ENCODE measurements at places on chromosomes 3 and 15.

DNA sequence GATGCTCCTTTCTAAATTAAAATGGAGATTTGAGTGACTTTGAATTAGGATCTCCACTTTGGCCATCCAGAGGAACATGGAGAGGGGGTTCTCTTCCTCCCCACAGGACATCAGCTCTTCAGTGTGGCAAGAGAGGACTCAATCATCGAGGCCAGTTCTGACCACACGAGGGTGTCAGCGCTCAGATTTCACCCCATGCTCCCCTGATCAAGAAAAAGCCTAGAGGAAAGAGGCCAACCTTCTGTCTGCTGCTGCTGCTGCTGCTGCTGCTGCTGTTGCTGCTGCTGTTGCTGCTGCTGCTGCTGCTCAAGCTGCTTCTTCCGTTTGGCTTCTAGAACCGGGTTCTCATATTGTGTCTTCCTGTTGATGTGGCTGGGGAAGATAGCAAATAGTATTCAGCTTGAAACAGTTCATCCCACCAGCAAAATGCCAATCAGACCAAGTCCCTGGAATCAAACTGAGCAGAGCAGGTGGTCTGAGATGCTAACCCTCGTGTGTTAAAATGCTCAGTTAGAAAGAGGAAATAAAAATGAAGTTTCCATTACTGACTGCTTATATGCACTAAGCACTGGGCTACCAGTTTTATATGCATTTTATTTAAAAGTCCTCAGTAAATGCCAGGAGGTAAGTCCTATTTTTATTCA is 599.0 kb downstream of the MAGI1 start:
- DNase-seq, result no peak

GRCh38 chr15:48963524-48964113 is at the start of gene SHC4:
Gene SHC4 (minus strand): TSS chr15:48963919. CDS start chr15:48963015, 904 bp downstream.
- DNase-seq, result no peak

- DNase-seq, result no peak
These were observed 143.6 kb downstream of the USP13 start for GRCh38 chr3:179796421-179796820.

DNA sequence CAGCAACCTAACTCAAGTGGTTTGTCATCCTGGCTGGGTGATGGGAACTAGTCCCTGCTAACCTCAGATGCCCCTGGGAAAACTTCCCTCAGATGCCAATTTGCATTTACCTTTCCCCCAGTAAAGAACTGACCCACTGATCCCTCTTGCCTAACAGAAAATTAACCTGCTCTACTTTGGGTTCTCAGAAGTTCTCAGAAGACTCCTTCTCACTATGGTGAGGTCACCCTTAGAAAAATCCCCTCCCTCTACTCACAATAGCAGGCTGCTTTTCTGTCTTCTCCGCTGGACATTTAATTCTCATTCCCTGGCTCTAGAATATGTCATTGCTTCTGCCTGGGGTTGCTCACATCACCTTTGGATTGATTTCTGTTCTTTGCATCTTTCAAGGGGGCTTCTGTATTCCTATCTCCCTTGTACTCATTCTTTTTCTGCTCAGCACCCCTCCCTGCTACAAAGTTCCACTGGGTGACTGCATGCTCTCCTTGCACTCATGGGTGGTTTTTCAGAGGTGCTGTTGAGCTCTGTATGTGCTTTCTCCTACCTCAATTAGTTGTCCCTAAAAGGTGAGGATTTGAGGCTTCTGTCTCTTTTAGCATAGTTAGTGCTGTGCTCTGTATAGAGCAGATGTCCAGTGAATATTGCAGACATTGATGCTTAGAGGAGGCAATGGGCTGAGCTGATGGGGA is 869 bp downstream of the PLA1A start:
- no peak for DNase-seq

- DNase-seq, result no peak
These were observed 164.3 kb downstream of the FNDC3B start for GRCh38 chr3:172203522-172204258.

DNA sequence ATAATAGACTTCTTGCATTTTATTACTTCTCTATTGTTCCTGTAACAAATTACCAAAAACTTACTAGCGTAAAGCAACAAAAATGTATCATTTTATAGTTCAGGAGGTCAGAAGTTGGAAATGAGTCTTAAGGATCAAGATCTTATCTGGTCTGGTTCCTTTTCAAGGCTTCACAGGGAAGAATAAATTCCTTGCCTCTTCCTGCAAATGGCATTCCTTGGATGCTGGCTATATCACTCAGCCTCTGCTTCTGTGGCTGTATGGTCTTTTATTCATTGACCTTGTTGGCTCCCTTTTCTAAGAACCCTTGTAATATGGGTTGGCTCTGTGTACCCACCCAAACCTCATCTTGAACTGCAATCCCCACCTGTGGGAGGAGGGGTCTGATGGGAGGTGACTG is 478.4 kb upstream of the THBS1 start:
- no peak for DNase-seq

All from stimulated activated CD4-positive, alpha-beta T cell treated with anti-CD3 and anti-CD28 coated beads, Interleukin-1b, Interleukin-23, amount 100 ng/mL, for 1 hour (primary cell).